AG09309 (cell line): ENCODE measurements at places on chromosomes 7 and 10.

GRCh38 chr7:11315666-11316258 lies 342.1 kb downstream of the PHF14 start:
- DNase-seq, result no peak

DNA sequence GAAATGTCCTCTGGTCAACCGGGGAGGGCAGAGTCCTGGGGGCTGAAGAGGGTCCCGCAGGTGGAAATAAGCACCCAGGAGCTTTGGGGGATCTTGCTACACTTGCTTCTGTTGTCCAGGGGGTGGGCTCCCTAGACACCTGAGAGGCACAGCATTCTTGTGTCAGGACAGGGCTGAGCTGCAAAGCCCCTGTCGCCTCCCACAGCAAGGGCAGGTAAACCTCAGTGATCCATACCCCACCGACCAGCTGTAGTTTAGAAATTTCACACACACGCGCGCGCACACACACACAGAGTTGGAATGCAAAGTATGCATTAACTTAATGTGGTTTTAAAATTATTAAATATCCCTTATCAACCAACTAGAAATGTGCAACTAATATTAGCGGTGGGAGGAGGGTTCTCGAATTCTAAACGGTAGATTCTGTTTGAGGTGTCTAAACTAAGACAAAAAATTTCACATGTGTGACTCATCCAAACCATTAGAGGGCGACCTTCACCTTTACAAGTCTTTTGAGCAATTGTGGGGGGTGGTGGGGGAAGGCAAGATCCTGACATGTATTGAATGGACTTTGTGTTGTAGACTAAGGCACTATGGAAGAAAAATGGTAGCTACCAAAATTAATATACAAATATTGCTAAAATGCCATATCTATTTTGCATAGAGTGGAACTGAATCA lies 34.3 kb upstream of the PTF1A start:
- DNase-seq, result peak; percentile 11

DNA sequence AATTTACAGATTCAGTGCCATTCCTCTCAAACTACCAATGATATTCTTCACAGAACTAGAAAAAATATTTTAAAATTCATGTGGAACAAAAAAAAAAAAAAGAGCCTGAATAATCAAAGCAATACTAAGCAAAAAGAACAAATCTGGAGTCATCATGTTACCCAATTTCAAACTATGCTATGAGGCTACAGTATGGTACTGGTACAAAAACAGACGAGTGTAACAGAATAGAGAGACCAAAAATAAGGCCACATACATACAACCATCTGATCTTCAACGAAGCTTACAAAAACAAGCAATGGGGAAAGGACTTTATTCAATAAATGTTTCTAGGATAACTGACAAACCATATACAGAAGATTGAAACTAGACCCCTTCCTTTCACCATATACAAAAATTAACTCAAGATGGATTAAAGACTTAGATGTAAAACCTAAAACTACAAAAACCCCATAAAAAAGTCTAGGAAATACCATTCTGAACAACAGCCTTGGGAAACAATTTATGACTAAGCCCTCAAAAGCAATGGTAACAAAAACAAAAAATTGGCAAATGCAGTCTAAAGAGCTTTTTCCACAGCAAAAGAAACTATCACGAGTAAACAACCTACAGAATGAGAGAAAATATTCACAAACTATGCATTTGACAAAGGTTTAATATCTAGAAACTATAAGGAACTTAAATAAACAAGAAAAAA lies 207.7 kb downstream of the PTN start:
- no peak for DNase-seq

DNA sequence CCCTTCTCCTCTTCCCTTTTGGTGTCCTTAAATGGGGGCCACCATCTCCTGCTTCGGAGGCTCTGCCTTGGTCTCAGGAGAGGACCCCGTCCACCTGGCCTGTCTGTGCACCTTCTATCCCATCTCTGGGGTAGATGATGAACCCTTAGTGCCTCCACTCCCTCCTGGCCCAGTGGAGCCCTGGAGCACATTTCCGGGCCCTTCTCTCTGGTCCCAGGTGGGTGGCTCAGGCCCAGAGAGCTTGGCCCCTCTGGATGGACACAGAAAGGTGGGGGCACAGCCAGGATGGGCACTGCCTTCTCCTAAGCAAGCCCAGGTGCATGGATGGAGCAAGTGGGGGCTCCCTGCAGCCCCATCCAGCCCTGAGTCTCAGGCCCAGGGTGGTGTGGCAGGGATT lies 121.4 kb upstream of the RET start:
- DNase-seq, result no peak
